Activated effector memory CD4-positive, alpha-beta T cell treated with Interleukin-2 at 50 U/mL for 16 hours (primary cell): ENCODE measurements at places on chromosomes 3 and 15.

GRCh38 chr15:53950572-53950971 lies 27.7 kb upstream of the UNC13C start:
- DNase-seq, result no peak

GRCh38 chr15:42918047-42918446 lies 2.5 kb downstream of the TTBK2 start:
- no peak for DNase-seq

DNA sequence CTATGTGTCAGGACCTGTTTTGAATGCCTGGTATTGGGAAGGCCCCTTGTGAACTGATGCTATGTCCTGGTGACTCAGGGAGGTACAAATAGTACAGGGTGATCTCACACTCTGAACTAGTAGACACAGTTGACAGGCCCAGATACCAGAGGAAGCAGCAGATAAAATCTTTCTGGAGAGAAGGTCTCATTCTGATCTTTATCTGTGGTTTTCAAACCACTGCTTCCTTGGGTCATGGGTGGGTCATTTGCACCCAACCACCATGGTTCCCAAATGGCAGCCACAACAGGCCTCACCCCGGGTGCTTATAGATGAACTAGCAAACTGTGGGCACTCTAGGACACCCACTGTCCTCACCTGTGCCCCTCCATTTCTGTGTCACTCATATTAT lies 43.4 kb downstream of the PXYLP1 start:
- no peak for DNase-seq

DNA sequence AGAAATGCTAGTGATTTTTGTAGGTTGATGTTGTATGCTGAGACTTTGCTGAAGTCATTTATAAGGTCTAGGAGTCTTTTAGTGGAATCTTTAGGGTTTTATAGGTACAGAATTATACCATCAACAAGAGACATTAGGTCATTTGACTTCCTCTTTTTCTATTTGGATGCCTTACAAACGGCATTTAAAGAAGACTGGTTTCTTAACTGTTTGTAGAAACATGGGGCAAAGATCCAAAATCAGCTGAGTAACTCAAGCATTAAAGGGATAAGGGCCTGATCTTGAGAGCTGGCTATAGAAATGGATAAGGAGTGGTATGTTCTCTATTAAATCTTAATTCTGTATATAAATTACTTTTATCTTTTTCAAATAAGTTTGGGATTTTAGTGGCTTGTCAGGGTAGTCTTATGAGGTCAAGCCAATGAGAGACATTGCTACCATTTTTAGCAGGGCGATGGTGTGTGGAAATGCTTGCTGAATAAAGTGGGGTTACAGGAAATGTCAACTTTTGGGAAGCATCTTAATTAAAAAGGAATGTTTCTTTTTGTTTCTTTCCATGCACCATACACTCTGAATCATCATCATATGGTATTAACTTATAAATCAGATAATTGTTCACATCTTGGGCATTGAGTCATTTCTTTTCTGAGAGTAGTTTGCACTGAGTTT lies 197.7 kb upstream of the GBE1 start:
- DNase-seq, result no peak

DNA sequence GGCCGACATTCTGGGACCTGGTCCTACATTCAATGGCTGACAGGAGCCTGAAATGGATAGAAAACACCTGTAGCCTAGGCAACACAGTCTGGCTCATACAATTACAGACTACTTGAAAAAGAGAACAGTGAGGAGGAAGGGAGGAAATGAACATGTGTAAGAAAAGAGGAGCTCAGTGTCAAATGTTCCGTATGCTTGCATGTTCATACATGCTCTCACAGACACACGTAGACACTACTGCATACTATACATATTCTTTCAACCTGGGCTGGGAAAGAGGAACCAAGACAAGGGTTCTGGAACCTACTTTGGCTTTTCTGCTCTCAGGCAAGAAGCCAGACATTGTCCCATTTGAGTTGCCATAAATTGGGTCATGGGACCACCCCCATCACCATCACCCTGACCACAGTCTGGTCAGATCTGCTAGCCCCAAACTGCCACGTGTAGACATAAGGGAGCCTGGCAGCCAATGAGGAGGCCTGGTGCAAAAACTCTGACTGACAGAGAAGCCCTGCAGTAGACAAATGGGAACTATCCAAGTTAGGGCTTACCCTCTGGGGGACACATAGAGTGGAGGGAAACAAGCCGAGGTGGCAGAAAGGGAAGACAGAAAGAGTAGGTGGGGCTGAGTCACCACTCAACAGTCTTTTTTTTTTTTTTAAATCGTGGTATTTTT lies 310.0 kb downstream of the SHQ1 start:
- DNase-seq, result no peak

- no peak for DNase-seq
Measured at GRCh38 chr3:79490165-79491028, 277.4 kb downstream of the ROBO1 start.

DNA sequence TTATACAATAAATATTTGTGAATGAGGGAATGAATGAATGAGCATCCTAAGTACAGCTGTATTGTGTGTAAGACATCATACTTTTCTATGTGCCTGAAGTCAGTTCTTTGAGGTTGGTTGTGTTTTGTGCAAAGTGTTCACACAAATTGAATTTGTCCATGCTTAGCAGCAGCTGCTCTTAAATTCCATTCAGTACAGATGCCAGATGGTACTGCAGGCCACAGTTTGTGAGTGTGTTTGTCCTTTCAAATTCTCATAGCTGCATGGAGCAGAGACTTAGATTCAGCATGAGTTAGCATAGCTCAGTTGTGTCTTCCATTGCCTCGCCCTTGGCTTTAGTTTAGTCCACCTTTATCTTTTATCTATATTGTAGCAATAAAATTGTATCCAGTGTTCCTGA lies 3.8 kb upstream of the ZNF385D start:
- no peak for DNase-seq

GRCh38 chr3:148330542-148330941 lies 367.2 kb upstream of the AGTR1 start:
- no peak for DNase-seq

- DNase-seq, result no peak
Measured at GRCh38 chr3:184443364-184443763, 63.5 kb downstream of the CHRD start.

GRCh38 chr15:49989498-49989897 lies 129.5 kb downstream of the ATP8B4 start:
- DNase-seq, result no peak

- DNase-seq, result peak; percentile 55
Measured at GRCh38 chr15:40098489-40099261, 10.0 kb downstream of the BMF start.

- DNase-seq, result no peak
Measured at GRCh38 chr3:69044608-69045007, 7.5 kb downstream of the TMF1 start.

DNA sequence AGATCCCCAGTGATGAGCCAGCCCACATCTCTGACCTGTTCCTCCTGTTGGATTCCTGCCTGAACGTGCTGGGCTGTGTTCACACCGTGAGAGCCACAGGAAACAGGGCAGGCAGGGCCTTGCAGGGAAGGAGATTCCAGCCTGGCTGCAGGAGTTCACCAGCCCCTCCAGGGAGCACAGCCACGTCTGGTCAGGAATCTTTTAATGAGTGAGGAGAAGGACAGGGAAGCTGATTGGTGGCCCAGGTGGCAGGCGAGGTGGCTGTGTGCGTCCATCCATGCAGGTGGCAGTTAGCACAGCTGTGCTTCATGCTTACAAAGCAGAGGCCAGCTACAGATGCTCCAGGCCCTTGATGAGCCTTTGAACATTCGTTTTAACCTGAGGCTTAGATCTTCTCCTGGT lies 10.5 kb downstream of the LRRK1 start:
- DNase-seq, result no peak

DNA sequence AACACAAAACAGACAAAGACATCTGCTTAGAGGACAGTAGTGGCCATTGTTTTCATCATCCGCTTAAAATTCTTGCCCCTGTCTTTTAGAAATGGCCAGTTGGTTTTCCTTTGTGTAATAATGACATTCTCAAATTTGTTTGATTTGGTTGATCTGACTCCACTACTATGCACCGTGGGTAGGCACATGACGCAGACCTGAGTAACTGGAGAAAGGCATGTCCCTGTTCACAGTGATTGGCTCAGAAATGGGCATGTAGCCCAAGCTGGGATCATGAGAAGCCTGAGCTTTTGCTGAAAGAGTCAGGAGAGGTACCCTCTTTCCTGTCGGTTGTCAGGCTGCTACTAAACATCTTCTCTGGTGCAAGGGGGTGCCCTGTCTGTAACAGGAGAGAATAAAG lies 36.6 kb upstream of the MAGI1 start:
- no peak for DNase-seq

GRCh38 chr3:31157893-31158620 lies 263.6 kb upstream of the GADL1 start:
- no peak for DNase-seq

DNA sequence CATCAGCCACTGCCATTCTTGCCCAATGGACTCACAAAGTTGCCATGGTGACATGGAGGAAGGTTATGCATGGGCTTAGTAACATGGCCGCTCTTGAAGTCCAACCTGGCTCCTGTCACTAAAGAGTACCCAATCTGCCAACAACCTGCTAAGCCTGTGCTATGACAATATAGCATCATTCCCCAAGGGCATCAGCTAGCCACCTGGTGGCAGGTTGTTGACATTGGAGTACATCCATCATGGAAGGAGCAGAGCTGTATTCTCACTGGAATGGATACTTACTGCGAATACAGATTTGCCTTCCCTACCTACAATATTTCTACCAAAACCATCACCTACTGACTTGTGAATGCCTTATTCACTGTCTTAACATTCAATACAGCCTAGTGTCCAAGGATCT lies 138.9 kb upstream of the RORA start:
- DNase-seq, result no peak

GRCh38 chr3:179745079-179745478 lies 92.2 kb downstream of the USP13 start:
- DNase-seq, result no peak

DNA sequence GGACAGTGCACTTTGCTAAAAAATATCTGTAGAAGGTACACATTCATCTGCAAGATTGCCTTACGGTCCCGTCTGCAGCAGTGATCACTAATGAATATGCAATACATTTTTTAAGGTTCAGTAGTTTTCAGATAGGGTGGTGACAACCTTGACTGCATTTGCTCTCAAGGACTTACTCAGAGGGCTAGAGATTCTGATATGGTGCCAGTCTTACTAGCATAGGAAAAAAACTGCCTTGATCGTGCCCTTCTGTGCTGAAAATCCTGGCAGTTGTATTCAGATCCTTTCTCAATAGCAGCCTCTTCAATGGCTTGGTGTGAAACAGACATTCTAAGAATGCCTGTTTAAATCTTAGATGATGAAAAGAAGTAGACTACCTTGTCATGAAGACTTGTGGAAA lies 411.9 kb upstream of the CCDC54 start:
- DNase-seq, result no peak

DNA sequence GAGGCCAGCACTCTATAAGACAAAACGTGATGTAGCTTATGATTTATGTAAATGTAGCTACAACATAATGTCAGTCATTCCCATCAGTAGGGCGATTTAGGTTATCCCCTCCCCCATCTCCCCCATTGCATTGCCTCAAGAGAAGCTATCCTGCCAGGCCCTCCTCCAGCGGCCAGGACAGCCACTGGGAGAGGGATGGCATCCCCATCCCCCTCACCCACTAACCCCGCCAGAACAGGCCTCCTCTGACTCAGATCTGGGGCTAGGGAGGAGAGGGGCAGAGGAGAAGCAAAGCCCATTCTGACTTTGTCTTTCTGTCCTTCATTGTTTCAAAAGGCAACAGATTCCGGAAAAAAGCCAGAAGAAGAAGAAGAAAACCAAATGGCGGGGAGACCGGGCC lies 32.6 kb upstream of the ESYT3 start:
- no peak for DNase-seq

- DNase-seq, result no peak
Measured at GRCh38 chr3:308597-309321, 112.2 kb downstream of the CHL1 start.

- no peak for DNase-seq
Measured at GRCh38 chr15:56428821-56429458, 36.0 kb downstream of the MNS1 start.

- no peak for DNase-seq
Measured at GRCh38 chr15:33584797-33585196, 274.0 kb downstream of the RYR3 start.

DNA sequence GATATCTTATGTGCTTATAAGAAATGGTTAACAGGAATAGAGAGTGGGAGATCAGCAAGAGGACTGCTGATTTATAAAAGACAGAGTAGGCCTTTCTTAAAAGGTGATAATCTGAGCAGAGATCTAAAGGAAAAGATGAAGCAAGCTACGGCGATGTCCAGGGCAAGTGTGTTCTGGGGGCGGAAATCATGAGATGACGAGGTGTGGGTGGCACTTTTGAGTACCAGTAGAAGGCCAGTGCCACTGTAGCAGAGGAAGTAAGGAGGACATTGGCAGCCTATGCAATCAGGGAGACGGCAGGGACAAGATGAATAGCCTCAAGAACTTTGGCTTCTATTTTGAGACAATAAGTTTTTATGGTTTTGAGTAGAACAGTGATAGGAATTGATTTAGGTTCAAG lies 492.4 kb downstream of the FHIT start:
- DNase-seq, result no peak

DNA sequence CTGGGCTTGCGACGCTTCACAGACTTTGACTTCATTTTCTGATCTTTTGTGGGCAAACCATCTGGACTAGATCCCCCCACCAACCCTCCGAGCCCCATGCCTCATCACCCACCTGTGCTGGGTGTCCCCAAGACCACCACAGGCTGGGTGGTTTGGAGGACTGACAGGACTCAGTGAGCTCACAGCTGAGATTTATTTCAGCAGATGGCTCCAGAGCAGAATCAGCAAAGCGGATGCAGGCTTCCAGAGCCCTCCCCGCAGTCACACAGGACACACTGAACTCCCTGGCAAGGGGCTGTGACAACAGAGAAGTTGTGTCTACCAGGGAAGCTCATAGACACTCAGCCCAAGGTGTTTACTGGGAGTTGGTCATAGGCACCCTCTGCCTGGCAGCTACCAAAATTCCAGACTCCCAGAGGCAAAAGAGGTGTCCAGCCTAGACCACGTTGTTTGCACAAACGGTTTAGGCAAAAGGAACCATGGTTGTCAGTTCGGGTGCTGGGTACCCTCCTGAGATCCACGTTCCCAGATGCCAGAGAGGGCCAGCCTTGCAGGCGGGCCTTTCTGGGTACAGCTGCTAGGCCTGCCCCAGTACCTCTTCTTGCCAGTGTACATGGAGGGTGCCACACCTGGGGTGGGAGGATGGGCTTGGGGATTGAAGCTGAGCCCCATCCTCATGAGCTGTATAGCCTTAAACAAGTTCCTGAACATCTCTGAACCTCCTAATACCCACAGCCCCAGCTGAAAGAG lies 170.3 kb downstream of the NSMCE3 start:
- DNase-seq, result no peak

- DNase-seq, result no peak
Measured at GRCh38 chr15:68463996-68464395, 32.0 kb upstream of the ITGA11 start.

DNA sequence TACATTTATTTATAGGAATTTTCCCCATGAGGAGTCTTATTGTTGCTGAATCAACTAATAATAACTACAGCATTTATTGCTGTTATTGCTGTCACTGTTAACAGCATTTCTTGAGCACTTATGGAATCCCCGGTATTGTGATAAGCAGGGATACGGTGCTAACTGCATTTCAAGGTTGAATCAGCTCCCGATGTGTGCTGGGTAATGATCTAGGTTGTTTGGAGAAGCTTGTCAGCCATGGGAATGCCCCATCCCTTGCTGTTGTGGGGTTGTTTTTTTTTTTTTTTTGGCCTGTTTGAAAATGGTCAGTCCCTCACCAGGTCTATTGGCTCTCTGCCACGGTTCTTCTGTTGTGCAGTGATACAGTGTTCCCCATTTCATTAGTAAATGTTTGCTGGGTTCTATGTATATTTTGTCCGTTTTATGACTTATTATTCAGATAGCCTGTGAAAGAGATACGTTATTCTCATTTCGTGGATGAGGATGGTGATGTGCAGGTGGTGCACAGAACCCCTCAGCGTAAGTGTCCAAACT lies 48.5 kb downstream of the MED12L start:
- DNase-seq, result no peak
